NCI-H460 (cell line): ENCODE measurements at places on chromosomes 13 and 19. TPM values are rescaled to one million over a fixed set of nuclear protein-coding genes. Genes with fewer than 3 reads are reported as not detected.

SPACA4 gene
- not detected in 2 replicates for total RNA-seq

ZNF610 gene
- total RNA-seq = 3.2 and 6.0 TPM in 2 replicates

KLK6 gene
- not detected in 2 replicates for total RNA-seq

TMIGD2 gene
- total RNA-seq = not detected in 2 replicates

RNF113B gene
- total RNA-seq = not detected in 2 replicates

NLRP5 gene
- total RNA-seq = not detected in 2 replicates

PROZ gene
- total RNA-seq = not detected in 2 replicates

HIF3A gene
- not detected in 2 replicates for total RNA-seq

ZNF765 gene
- total RNA-seq = 8.6 and 10.7 TPM in 2 replicates

STAP2 gene
- total RNA-seq = 2.6 TPM in 2 replicates

TBXA2R gene
- 1.2 and 1.4 TPM in 2 replicates for total RNA-seq

CYP2S1 gene
- total RNA-seq = 0.22 TPM in 1 of 2 replicates, not detected in the other

MUC16 gene
- under 0.01 TPM in 1 of 2 replicates, not detected in the other for total RNA-seq

IL4I1 gene
- not detected in 2 replicates for total RNA-seq

TMEM272 gene
- total RNA-seq = not detected in 2 replicates

ADGRE3 gene
- not detected in 2 replicates for total RNA-seq
